ENCODE measurements at places on chromosomes 6 and 20.
A peak's percentile ranks its signal among the peaks of the same experiment; 100 is the strongest.

GRCh38 chr6:63862486-63863198, 227.0 kb downstream of the PHF3 start:
- DNase-seq = no peak

- no peak for DNase-seq
Observed at GRCh38 chr6:170083236-170084051, 207.4 kb downstream of the DLL1 start.

DNA sequence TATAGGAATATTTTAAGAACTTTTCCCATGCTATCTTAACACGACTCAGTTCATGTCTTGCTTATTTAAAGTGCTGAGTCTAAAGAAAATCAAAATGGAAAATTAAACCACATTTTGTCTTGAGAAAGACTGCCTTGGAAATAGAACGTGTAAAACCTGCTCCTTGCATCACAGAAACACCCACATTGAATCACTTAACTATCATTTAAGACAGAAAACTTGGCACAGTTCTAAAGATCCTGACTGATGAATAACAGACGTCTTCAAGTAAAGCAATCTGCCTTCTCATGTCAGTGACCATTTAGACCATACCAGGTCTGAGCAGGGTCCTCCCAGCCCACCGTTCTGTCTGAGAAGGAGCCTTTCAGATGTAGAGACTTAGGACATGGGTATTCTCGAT, 7.4 kb downstream of the PERP start:
- no peak for DNase-seq

- no peak for DNase-seq
Observed at GRCh38 chr20:63132131-63132714, 83.7 kb downstream of the YTHDF1 start.

- peak; percentile 57 for DNase-seq
Observed at GRCh38 chr20:49821870-49822331, 9.3 kb downstream of the SLC9A8 start.
